Hematopoietic multipotent progenitor cell (in vitro differentiated cells): ENCODE measurements at places on chromosomes 2 and 18.

GRCh38 chr2:3146772-3147650, 230.6 kb downstream of the EIPR1 start:
- DNase-seq: no peak

GRCh38 chr2:130156624-130157004, 11.7 kb upstream of the CCDC74B start:
- DNase-seq: no peak

DNA sequence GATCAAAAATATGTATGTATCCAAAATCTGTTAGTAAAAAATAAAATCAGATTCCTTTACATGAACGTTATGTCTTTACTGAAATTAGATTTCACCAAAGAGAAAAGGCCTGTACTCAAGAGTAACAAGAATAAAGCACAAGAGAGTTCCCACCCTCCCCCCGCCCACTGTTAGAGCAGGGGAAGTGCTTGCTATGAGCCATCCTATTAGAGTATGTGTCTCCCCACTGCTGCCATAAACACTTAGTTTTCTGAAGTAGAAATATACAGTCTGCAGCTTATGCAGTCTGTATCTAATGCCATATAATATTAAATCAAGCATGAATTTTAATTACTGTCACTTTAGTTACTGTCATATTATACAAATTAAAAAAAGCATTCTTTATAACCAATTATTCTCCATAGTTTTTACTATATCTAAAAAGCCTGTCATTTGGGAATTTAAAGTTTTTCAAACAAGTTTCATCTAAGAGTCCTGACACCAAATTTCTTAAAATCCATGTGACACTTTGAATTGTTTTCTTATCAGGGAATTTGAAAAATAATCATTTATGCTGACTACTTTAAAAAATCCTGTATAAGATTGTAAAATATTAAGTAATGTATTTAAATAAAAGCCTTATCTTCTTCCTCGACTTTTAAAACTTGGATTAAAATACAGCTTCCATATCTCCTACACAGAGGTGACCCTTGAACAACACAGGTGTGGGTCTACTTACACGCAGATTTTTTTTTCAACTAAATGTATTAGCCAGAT, 51.8 kb upstream of the GPR75 start:
- DNase-seq: no peak

DNA sequence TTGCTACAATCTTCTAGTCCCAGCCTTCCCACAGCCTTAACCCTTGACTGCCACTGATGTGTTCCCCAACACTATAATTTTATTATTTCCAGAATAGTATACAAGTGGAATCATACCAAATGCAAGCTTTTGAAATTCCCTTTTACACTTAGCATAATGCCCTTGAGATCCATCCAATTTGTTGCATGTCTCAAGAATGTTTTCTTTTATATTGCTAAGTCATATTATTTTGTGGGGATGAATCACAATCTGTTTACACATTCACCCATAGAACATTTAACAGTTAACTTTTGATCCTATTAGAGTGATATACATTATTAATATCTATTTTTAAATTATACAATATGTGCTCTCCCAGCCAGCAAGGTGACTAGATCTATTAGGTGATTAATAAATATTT, 74.3 kb upstream of the KYNU start:
- no peak for DNase-seq

DNA sequence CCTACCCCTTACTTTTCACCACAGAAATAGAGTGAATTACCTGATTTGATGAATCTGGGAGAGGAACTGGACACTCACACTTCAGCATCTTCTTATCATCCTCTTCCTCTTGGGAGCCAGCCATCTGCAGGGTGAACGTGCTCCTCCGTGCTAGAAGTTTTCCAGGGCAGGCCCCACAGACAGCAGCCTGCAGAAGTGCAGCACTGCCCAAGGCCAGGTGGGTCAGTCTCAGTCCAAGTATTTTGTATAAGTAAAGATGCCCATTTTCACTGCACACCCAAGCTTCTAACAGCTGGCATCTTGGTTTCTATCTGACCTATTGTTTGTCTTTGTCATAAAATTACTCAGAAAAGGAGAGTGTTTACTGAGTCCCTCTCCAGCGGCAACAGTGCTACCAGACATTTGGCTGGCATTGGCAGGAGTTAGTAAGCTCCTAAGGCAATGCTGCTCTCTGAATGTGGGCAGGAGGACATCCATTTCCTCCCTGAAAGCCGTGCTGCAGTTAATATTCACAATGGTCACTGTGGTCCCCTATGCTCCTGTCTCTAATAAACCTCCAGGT, 222.6 kb upstream of the CTAGE1 start:
- DNase-seq: no peak

- no peak for DNase-seq
These were observed 261.6 kb downstream of the NRXN1 start for GRCh38 chr2:50770299-50770698.

- DNase-seq: no peak
These were observed 427.3 kb upstream of the ST6GAL2 start for GRCh38 chr2:107313316-107313715.

- DNase-seq: no peak
These were observed 17.4 kb upstream of the NOSTRIN start for GRCh38 chr2:168784993-168785392.

DNA sequence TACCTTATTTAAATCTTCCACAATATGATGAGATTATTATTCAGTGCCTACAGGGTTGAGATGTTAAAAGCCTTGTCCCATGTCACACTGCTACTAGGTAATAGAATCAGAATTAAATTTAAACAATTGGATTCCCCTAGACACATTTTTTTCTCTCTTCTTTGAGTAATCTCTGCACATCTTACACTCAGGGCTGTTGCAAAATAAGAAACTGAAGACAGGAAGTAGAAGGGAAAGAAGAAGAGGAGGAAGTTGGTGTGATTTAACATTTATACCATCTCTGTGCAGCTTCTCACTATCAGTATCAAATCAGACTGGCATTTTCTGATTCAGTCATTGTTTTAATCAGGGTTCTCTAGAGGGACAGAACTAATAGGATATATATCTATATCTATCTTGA, 677.6 kb downstream of the IRS1 start:
- no peak for DNase-seq

- no peak for DNase-seq
These were observed 115.9 kb downstream of the HAUS1 start for GRCh38 chr18:46220116-46220515.

- no peak for DNase-seq
These were observed 401.8 kb downstream of the KCNJ3 start for GRCh38 chr2:155100261-155100660.

GRCh38 chr2:46690825-46691224, 211.5 kb downstream of the TMEM247 start:
- DNase-seq: no peak

DNA sequence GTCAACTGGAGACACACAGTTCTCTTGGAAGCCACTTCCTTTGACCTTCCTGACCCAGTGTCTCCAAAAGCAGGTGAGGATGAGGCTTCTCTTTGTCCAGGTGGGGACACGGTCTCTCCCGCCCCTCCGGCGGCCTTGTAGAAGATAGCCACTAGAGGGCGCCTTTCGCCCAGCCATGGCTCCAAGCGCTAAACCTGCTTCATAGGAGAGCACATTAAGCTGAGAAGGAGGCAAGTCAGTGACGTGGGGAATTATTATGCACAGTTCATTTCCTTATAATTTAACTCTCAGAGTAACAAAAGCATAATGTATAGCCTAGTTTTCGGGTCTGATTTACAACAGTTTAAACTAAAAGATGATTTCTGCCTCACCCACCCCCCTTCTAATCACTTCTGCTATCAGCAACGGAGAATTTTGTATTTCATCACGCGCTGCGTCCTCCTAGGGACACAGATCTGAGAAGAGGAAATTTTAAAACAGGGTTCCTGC, 208.7 kb downstream of the ICOS start:
- DNase-seq: peak; percentile 53

GRCh38 chr18:24488824-24489493, 28.5 kb downstream of the HRH4 start:
- peak; percentile 46 for DNase-seq

- no peak for DNase-seq
These were observed 157.5 kb upstream of the ID2 start for GRCh38 chr2:8524388-8524787.
